ENCODE measurements at places on chromosomes 3 and 15.

- DNase-seq, result no peak
These were observed 139.4 kb downstream of the LRRC28 start for GRCh38 chr15:99390667-99391066.

GRCh38 chr15:88215066-88215648 is 41.4 kb downstream of the NTRK3 start:
- no peak for DNase-seq

DNA sequence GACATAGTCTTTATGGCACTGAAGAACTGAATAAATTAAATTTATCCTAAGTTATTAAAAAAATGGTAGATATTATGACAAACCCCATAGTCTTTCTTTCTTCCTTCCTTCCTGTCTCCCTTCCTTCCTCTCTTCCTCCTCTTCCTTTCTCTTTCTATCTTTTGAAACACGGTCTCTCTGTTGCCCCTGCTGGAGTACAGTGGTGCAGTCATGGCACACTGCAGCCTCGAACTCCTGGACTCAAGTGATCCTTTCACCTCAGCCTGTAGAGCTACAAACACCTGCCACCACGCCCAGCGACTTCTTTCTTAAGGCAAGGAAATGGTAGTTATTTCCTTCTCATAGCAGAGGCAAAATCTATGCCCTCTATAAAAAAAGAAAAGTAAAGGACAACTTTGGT is 354.6 kb downstream of the GAP43 start:
- no peak for DNase-seq

GRCh38 chr15:63891768-63892133 is 58.0 kb upstream of the HERC1 start:
- DNase-seq, result no peak

DNA sequence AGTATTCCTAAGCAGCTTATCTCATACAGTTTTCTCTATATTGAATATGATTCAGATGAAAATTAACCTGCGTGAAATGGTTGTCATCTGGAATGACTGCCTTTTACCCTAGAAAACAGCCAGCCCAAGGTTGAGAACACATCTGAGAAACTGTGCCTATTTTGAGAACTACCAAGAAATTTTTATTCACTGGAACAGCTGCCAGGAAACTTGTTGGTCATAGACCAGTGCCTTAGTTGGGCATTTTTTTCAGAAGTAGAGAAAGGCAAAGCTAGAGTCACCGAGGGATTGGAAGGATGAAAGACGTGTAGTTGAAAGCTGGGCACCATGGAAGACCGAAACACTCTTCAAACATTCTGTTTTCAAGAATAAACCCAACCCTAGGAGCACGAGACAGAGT is 277.1 kb downstream of the LPP start:
- no peak for DNase-seq

- no peak for DNase-seq
These were observed 26.2 kb downstream of the TM2D3 start for GRCh38 chr15:101625980-101626379.

DNA sequence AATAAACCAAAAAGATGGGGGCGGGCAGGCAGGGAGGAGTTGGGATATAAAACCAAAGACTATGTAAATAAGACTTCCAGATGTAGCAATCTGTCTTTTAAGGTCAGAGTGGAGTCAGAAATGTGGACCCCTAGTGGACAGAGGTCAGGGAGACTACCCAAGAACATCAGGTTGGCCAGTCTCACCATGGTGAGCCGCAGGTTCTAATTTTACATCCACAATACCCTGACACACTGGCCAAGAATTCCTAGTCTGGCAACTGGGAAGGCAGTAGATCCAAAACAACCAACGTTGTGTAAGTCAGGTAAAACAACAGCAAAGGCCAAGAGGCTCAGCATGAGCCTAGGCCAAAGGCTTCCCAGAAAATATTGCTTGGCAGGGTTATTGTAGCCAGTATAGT is 203.4 kb downstream of the FOXP1 start:
- DNase-seq, result no peak
